ENCODE measurements at places on chromosomes 3 and 15.
A peak's percentile ranks its signal among the peaks of the same experiment; 100 is the strongest.

DNA sequence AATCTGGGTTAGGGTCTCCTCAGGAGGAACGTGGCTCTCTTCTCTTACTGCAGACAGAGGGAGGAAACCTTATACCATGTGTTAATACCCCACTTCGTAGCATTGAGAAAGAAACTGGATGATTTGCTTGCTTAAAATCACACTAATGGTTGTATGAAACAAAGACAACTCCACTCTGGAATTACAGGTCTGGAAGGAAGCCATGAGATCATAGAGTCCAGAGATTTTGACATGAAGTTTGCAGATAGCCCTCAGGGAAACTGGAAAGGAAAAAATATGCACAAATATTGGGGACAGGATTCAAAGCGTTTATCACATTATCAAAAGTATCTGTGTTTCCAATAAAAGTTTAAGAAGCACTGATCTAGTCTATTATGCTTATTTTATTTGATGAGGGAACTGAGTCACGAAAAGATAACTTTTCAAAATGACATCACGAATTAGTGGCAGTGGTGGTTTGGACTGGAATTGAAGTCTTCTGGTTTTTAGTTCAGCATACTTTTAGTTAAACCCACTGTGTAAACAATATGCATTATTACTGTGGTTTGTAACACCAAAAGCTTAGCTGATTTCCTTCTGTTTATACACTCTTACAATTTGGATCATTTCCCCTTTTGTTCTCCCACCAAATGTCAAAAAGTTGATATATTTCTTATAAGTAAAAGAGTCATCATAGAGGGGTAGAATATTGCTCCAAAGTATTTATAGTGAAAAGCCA lies 16.8 kb downstream of the FGF7 start:
- no peak for DNase-seq

DNA sequence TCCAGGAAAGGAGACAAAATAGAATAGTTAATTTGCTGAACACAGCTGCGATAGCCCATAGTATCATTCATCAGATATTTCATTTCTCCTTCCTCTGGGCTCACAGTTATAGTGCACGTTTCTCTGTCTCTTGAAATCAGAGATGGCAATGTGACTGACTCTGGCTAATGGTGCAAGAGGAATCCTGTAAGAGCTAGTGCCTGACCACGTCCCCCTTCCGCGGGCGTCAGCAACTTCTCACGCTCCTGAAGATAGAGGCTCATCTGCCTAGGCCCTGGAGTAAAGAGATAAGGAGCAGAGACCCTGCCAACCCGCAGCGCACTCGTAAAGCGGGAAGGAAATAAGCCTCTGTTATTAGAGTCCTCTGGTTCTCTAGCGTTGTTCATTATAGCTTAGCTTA lies 391.8 kb downstream of the VPS13C start:
- DNase-seq = no peak

GRCh38 chr15:62066663-62067447 lies at the start of gene C2CD4A:
TSS of gene C2CD4A (plus strand) at chr15:62066977. CDS start at chr15:62067614, 637 bp downstream.
- no peak for DNase-seq

DNA sequence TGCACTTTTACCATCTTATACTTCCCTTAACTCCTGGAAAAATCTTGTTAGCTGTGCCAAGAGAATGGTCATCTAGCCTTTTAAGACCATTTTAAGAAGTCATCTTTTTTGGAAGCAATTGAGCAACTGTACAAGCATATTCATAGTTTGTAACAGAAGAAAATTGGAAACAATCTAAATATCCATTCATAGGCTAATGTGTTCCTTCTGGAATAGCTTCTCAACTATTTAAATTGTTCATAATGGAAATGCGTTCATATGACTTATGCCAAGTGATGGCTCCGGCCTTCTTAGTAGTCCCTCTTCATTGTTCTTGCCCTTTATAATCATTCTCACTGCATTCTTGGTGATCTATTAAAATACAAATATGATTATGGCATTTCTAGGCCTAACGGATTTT lies 17.4 kb upstream of the OSBPL11 start:
- DNase-seq = no peak

GRCh38 chr15:36039996-36040572 lies 494.1 kb upstream of the DPH6 start:
- no peak for DNase-seq

DNA sequence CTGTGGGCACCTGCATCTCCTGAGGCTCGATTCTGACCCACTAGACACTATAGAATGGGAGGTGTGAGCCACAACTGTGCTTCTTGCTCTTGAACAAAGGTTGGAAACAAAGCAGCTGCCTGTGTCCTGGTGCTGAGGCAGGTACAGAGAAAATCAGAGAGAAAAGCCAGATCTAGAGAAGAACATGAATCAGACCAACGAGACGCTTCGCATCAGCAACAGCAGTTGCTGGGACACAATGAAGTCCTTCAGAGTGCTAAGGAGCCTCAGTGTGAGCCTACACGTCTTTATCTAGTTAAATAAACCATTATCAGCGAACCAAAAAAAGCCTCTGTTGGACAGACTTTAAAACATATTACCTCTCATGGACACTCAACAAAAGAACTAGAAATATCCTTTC lies 86.3 kb upstream of the MEX3B start:
- DNase-seq = no peak

- no peak for DNase-seq
Observed at GRCh38 chr3:198107840-198108734, 148.1 kb downstream of the LMLN start.

- DNase-seq = no peak
Observed at GRCh38 chr3:14430706-14431451, 28.5 kb downstream of the SLC6A6 start.

GRCh38 chr3:124117486-124117885 lies 125.6 kb upstream of the ROPN1 start:
- no peak for DNase-seq

DNA sequence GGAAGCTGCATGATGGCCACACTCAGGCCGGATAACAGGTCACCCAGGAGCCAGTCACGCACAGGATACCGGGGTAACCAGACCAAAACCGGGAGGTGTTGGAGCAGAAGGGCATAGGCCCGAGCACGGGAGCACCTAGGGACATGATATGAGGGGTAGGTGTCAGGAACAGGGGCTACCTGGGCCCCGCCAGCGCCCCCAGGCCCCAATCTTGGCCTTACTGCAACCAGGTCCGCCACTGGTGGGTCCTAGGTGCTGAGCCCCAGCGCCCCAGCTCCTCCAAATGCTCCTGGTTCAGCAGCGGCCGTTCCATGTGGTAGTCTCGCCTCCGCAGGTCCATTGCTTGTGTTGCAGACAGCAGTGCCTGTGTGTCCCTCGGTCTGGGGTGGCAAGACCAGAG lies 2.0 kb downstream of the SLC26A6 start:
- no peak for DNase-seq

- no peak for DNase-seq
Observed at GRCh38 chr15:90998737-90999136, 4.4 kb upstream of the PRC1 start.

DNA sequence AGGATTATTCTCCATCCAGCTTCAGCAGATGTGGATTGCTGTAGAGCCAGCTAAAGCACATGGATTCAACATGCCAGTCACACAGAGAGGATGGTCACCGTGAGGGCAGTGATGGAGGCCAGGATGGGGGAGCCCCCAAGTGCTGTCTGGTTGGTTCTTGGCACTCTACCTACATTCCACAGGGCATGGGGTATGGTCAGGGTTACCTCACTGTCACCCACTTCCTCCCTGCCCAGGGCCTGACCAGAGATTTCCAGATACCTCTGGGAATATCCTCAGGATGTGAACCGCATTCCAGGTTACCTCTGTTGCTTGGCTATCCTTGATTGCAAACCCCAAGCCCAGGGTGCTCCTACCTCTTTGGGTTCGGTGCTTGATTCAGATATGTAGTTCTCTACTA lies 147.3 kb upstream of the TRIM42 start:
- no peak for DNase-seq

GRCh38 chr15:33468740-33469139 lies 158.0 kb downstream of the RYR3 start:
- no peak for DNase-seq

- no peak for DNase-seq
Observed at GRCh38 chr3:143502081-143502480, 346.2 kb downstream of the SLC9A9 start.

- no peak for DNase-seq
Observed at GRCh38 chr3:155069729-155070128, 10.4 kb upstream of the MME start.

DNA sequence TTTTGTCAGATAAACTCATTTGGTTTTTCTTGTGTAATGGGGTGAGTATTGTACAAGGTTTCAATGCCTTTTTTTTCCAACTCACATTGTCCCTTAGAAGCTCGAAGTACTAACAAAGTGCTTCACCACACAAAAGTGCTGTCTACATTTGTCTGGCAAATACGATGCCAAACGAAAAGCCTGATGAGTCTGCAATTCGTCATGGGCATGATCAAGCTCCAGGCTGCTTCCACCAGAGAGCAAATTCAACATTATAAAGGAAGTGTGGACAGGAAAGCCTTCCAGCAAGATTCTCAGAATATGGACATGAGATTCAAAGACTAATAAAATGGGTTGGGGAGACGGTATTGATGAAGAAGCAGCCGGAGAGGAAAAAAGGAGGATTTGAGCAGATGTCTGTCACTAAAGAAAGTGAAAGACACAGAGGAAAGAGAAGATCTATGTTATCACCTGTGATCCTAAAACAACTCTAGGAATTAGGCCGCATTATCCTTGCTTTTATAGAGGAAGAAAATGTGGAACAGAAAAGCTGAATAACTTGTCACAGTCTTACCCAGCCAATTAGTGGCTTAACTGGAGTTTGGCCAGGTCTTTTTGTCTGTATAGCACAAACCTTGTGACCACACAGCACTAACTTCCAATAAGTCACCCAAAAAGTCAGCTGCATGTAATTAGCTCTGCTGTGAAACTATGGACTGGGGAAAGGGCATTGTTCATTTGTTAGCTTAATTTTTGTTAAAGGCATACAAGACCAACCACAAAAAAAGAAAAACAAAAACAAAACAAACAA lies 494.8 kb downstream of the FHIT start:
- no peak for DNase-seq

DNA sequence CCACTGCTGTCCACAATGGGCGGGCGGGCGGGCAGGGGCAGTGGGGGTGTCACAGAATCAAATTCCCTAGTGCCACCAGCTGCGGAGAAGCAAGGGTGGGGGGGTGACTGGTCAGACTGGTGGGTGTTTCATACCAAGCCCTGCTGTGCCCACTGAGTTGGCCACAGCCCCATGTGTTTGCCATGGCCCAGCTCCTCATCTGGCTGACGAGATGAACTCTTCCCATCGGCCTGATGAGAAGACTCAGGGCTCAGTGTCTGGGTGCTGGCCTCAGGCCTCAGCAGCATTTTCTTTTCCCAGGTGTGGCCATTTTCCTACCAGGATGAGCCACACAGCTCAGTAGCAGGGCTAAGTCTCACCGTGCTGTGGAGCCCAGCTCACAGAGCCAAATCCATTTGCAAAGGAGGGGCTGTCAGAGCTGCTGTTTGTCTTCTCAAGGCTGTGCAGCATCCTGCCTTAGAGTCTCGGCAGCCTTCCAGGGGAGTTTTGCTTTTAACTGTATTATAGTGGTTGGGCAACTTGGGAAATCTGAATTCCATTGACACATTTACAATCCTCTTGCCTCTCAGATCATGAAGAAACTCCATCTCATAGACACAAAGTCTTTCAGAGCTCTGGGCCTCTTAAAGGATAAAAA lies 176.8 kb downstream of the ABHD5 start:
- DNase-seq = no peak

DNA sequence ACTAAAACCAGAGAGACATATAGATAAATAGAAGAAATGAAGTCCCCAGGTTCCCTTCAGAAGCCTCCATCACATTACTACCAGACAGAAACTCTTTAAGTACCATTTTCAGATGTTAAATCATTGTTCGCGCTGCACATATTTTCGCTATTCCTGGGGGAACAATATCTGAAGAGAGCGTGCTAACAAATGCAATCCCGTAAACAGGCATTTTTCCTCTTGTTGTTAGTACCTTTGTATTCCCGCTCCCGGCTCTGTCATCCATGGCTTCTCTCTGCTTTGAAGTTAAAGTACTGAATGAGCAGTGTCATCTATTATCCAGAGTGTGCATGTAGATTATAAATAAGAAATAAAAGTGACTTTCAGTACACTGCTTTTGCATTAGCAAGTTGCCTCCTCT lies 412.3 kb downstream of the FOXP1 start:
- no peak for DNase-seq

DNA sequence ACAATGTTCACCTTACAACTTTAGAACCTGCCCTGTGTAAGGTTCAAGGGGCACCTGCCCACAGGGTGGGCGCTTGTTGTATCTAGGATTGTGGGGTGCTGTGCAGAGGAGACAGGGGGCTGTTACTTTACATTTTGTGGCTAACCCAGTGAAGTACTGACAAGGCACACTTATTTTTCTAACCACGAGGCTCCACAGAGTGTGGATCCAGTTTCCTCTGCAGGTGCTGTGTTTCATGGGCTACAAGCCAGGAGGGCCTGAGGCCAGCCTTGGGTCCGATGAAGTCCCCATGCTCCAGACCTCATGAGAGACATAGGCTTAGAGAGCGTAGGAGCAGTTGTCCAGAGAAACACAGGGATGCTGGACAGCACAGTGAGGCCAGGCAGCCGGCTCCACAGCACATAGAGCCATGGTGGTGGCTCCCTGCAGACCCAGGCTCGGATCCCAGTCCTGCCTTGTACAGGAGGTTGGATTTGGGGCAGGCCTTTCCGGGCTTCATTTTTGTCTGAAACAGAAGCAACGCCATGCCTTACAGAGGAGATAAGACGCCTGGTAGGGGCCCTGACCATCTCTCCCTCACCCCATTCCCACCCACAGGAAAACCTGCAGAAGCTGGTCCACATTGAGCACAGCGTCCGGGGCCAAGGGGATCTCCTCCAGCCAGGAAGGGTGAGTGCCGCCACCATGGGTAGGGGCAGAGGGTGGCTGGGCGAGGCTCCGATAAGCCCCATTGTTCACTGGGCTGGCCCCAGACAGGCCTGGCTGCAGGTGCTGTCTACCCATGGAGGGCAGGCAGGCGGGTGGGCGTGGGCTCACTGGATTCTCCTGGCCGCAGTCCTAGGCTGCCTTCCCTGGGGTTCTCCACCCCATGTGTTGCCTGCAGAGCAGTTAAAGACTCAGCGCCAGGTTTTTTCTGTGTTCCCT lies 40.1 kb upstream of the NR2C2 start:
- DNase-seq = no peak

DNA sequence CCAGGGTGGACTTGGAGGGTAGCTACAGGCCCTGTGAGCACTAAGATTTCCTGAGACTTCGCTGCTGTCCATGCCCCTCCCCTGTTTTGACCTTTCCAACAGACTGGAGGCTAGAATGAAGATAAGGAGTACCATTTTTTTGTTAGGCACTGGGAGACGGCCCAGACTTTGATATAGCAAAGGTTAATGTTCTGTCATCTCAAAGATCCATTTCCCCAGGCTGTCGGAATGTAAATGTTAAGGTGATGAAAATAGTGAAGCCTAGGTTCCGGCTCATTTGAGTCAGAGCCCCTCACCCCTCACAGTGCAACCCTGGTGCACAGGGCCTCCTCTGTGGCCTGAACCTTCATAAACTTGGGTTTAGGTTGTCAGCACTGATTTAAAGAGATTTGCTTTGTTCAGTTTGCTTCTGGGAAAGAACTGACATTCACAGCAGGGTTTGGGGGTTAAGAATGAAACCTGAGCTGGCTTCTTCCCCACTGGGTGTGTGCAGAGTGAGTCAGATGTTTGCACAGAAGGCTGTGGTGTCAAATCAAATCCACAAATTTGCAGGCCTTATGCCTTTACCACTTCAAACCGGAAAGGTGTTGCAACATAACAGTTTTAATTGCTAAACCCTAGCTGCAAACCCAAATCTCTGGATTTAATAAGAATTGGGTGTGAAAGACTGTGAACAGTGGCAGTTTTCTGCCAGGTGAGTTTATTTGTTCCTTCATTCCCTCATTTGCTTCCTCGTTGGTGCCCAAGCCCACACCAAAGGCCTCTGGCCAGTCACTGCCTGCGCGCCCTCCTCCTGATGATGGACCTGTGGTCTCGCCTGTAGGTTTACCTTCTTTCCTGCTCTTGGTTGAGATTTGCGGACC lies 20.6 kb upstream of the KCTD6 start:
- peak; percentile 99 for DNase-seq

All from AML-193 (cell line).